Activated naive CD4-positive, alpha-beta T cell treated with Interleukin-2 at 50 U/mL for 16 hours (primary cell): ENCODE measurements at places on chromosomes 2 and 18.

GRCh38 chr2:203688798-203689197, 17.6 kb upstream of the CD28 start:
- DNase-seq: no peak

GRCh38 chr18:66695281-66695680, 91.4 kb upstream of the CDH19 start:
- no peak for DNase-seq

GRCh38 chr18:10558967-10559298, 33.1 kb downstream of the NAPG start:
- DNase-seq: no peak

GRCh38 chr2:64862623-64863022, 126.6 kb upstream of the SLC1A4 start:
- DNase-seq: no peak

GRCh38 chr2:204018717-204019116, 82.2 kb downstream of the ICOS start:
- DNase-seq: no peak

DNA sequence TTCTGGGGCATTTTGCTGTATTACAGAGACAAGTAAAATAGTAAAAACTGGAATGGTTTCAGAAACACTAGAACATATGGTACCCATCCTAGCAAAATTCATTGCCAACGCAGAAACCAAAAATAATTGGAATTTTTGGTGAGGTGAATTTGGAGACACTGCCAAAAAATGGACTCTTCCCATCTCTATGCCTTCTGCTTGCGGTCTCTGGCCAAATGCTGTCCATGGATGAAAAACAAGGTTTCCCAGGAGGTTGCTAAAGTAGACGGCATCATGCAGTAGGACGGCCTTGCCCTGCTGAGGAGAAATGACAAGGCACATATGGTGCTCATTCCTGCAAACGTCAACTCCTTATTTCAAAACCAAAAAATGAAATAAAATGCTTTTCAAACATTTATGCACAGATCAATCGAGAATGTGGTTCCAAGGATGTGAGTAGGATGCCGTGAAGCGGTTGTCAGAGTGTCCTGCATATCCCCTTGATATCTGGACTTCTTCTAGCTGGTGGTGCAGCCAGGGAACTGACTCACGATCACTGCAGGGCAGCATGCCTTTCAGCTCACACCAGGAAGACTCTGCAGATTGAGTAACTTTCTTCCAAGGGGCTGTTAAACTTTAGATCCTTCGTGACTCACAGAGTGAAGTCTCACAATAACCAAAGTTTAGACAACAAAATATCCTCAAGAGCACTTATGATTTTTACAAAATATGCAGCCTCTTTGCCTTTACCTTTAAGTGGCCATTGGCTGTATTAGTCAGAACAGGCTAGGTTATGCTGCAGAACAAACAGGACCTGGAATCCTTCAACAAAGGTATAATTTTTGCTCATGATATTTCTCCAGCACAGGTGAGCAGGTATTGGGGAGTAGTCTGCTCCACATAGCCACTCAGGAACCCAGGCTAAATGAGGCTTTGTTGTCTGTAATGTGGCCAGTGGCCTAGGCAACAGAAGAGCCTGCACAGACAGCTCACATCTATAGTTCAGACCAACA, 149.4 kb upstream of the NDUFV2 start:
- no peak for DNase-seq

- no peak for DNase-seq
Observed at GRCh38 chr2:149044500-149044899, 6.0 kb downstream of the LYPD6B start.

GRCh38 chr2:200255549-200255948, 50.9 kb upstream of the SPATS2L start:
- no peak for DNase-seq

DNA sequence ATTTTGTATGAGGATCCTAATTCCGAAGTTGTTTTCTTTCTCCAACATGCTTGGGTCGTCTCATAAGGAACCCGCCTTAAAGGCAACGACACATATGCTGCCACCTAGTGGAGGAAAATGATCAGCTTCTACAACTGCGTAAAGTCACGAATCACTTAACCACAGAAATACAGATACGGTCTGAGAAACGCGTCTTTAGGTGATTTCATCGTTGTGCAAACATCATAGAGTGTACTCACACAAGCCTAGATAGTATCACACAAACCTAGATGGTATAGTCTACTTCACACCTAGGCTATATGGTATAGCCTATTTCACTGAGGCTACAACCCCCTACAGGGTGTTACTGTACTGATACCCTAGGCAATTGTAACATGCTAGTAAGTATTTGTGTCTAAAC, 13.1 kb downstream of the GNLY start:
- DNase-seq: peak; percentile 52

GRCh38 chr2:231189571-231190495, 8.6 kb upstream of the ARMC9 start:
- DNase-seq: no peak

DNA sequence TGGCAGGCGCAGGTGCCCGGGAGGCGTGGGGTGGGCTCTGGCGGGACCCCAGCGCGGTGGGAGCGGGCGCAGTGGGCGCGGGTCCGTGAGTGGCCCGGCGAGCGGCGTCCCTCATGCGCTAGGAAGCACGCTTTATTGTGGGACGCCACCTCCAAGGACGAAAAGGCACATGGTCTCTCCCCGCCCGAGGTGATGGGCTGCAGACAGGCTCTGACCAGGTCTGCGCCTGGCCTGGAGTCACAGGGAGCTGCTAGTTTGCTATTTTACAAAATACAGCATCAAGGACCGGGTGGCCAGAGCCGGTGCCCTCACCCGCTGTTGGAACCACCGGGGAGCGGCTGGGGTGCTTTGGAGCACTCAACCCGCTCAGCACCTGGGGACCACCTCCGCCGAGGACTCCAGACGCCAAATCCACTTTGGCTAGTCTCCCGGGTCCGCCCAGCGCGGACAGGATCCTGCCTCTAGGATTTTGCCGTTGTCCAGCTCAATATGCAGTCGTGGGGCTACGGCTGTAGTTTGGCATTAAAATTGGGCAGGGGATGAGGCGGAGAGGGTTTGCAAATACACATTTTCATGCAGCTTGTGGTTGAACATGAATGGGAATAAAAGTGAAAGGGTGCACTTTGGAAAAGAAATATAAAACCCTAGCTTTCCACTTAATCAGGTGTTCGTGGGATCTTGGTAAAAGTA, 65.4 kb downstream of the LRRFIP1 start:
- no peak for DNase-seq

DNA sequence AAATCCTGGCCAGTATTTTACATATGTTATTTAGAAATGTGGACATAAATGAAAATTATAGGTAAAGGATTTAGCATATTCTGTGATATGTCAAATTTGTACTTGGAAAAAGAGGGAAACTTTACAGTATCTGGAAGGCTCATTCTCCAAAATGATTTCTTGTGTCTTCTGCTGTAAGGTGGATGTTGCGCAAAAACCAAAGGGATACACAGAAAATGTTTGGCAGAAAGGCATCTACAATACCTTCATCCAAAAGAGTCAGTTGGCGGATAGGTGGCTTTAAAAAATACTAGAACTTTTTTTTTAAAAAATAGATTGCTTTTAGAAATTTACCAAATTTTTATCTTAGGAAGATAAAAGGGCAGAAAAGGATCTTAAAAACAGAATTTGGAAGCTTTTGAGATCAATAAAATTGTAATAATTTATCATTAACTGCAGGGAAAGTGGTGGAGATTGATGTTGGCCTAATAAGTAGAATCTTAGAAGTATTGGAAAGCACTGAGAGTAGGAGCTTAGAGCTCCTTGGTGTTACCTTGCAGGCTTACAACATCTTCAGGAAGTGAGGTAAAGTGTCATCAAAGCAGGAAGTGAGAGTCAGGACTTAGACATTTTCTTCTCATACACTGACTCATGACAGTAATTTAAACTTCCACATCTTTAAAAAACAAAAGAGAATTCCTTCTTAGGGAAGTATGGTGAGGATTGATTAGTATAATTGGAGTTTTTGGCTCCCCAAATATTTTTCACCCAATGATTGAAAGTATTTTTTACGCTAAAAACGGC, 2.1 kb downstream of the NABP1 start:
- DNase-seq: no peak

DNA sequence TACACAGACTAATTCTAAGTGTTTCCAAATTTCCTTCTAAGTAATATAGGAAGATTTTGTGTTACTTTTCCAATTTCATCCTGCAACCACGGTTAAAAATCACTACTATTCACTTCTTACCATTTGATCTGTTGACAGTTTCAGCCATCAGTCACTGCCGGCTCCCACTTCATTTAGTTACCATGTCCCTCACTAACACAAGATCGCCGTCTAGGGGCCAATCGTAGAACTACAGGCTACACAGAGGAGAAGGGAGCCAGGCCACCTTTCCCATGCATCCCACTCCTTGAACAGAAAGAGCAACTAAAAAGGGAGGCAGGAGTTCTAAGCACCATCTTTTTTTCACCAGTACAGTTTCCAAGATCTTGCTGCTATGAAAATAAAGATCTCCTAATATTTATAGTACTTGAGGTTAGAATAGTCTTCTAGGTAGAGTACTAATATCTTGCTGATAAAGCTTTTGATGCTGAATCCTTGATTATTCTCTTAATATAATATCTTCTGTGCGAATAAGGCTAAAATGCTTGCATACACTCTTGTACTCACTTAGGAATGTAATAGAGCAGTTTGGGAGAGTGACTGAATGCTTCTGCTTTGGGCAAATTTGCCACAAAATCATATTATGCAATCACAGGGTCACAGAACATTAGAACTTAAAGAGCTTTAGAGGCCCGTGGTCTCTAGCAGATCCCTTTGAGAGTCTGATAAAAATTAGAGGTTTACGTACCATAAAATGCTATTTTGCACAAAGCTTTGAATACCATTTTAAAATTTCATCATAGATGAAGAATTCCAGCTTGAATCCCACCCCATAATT, 39.5 kb upstream of the CYP1B1 start:
- peak; percentile 71 for DNase-seq

GRCh38 chr2:165594935-165595255, 125.4 kb downstream of the CSRNP3 start:
- DNase-seq: no peak

- no peak for DNase-seq
Observed at GRCh38 chr2:85668009-85668856, at the start of gene SFTPB. Gene SFTPB, minus strand, starts transcription at chr2:85668199. Its CDS starts 16 bp downstream, at chr2:85668183.

- no peak for DNase-seq
Observed at GRCh38 chr18:40849886-40850285, 1105.1 kb upstream of the PIK3C3 start.

DNA sequence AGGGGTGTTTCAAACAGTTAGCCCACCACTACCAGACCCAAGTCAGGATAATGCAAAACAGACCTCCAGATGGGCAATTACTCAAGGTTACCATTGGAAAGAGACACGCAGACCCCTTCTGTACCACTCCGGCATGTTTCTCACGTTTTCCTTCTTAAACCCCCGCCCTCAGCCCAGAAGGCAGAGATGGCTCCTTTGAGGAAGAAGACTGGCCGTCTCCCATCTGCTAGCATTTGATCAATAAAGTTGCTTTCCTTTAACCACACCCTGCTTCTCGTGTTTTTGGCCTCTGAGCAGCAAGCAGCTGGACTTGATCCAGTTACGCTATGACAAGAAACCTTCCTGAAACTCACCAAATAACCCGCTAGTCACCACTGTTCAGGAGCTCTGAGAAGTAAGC, 1012.4 kb upstream of the GYPC start:
- DNase-seq: no peak

DNA sequence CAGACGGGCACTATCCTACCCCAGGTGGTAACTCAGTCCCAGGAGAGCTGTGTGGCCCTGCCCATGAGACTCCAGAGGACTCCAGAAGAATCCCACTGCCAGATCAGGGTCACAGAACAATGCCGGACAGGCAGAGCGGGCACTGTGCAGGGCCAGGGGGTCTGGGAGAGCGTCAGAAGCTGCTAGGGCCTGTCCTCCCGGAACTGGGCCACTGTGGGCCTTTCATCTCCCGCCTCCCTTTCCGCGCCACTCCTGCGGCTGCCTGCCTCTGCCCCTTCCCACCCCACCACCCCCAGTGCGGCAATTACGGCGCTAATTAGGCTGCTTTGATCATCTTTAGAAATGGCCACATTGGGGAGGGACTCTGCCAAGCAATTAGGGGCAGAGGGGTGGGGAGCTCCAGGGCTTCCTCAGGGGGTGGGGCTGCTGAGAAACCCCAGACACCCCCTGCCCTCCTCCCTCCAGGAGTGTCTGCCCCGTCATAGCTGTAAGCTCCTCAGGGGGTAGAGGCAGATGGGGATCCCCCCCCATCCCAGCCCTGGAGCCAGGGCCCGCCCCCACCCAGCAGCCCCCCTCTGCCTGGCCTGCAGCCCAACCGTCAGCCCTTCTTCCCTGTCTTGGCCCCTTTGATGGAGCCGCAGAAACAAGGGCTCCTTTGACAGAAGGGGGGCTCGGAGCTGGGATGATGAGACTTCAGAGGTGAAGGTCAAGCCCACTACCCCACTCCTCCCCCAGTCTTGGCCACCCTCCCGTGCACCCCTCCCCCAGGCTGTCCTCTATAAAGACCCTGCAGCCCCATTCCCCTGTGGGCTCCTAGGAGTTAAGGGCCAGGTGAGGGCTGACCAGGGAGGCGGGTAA, at the start of gene PRSS56:
TSS of gene PRSS56 (plus strand) at position 808 of the 858 bp plus-strand sequence. CDS start 211 bp downstream, outside the sequence.
- no peak for DNase-seq

DNA sequence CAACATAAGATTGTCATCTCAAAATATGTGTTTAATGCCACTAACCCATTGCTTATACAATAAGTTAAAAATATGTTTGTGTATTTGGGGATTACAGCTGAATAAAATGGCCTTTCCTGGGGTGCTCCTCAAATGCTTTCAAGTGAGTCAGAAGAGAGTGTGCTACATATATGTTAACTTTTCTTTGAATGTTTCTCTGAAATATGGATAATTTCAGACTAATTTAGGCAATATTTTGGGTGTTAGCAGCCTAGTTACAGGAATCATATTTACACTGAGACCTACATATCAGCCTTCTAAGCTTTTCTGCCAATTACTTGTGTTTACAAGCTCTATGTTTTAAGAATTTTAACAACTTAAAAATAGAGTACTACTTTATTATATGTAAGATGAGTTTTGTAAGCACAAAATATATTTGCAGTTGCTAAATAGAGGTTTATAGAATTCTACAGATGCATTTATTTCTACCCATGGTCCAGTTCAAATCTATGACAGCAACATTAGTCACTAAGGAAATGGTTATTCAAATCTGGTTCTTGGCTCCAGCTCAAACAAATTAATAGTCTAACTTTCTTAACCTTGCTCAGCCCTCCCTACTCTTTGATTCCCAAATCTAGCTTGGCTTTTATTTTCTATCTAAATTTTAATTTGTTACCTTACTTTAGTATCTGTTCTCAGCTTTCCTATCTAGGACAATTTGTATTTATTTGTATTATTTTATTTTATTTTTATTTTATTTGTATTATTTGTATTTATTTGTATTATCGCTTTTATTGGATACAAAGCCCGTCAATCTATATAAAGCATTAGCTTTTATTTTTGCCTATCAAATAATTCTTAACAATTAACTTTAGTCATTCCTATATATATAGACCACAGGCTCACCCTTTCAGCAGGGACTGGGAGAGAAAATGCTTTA, 48.9 kb downstream of the FSIP2 start:
- no peak for DNase-seq

DNA sequence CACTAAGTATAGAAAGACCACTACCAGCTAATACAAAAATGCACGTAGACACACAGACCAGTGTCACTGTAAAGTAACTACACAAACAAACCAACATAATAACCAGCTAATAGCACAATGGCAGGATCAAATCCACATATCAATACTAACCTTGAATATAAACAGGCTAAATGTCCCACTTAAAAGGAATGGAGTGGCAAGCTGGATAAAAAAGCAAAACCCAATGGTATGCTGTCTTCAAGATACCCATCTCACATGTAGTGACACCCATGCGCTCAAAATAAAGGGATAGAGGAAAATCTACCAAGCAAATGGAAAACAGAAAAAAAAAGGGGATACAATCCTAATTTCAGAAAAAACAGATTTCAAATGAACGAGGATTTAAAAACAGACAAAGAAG, 41.8 kb downstream of the CPS1 start:
- no peak for DNase-seq

GRCh38 chr2:20650877-20651730, at the start of gene HS1BP3:
Gene HS1BP3, minus strand, starts transcription at chr2:20651098. Its CDS starts 35 bp downstream, at chr2:20651063.
- DNase-seq: peak; percentile 87
